HS-5 (cell line): ENCODE measurements at places on chromosomes 5 and 9.

GRCh38 chr9:33475357-33475756, 1.6 kb upstream of the NOL6 start:
- no peak for DNase-seq

- DNase-seq: no peak
These were observed 141.9 kb upstream of the IER5L start for GRCh38 chr9:129319938-129320481.

DNA sequence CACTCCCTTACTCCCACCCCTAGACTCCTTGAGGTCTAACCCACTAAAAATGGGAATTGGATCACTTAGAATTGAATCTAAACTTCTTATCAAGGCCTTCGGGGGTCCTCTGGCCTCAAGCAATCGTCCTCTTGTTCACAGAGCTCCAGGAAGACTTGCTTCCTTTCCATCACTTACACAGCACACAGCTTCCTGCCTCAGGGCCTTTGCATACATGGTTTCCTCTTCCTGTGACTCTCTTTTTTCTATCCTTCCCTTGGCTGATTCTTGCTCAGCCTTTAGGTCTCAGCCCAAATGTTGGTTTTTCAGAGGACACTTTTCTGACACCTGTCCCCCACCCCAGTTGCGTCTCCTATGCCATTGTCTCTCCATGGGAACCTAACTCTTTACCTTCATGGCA, 50.0 kb upstream of the ALDH1B1 start:
- DNase-seq: no peak

DNA sequence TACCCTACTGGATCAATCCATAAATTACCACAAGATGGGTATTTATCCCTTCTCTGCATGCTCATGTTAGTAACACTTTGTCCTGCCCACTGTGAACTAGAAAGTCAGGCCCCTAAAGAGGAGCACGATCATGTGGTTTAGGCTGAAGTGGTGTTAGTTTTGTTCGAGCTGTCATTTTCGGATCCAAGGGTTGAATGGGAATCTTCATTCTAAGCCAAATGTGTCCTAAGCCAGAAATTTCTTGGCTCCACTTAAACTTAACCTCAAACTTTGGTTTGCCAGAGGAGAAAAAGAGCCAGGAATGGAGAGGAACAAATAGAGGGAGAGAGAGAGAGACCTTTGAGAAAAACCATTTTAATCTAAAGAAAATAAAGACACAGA, 837.7 kb upstream of the ZNF608 start:
- DNase-seq: no peak

GRCh38 chr9:132006677-132007370, 72.8 kb downstream of the MED27 start:
- no peak for DNase-seq

DNA sequence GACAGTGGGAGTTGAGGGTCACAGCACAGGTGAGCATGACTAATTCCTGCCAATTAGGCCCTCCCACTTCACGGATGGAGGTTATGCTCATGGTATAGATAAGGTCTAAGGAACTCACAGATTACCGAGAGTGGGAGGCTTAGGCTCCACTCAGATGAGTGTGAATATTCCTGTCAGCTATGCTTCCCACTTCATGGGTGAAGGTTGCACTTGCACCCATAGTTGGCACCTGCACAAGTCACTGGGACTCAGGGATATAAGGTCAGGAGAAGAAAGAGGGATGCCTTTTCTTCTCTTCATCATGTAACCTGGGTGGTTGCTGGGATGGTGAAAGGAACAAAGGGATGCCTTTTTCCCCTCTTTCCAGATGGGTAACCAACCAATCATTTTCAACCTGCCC, 264.9 kb upstream of the TNC start:
- DNase-seq: no peak

DNA sequence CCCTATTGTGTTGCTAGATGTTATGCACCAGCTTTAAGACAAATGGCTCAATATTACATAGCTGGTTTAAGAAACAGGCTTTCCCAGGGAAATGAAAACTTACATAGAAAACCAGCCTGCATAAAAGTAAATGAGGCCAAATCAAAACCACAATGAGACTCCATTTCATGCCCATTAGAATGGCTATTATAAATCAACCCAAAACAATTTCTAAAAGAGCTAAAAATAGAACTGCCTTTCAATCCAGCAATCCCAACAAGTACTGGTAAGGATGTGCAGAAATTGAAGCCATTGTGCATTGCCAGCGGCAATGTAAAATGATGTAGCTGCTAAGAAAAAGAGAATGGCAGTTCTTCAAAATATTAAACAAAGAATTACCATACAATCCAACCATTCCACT, 1170.0 kb upstream of the CDH9 start:
- no peak for DNase-seq

- DNase-seq: no peak
These were observed 73.2 kb downstream of the FGF1 start for GRCh38 chr5:142612494-142613270.

- DNase-seq: no peak
These were observed 92.1 kb upstream of the PHYKPL start for GRCh38 chr5:178324481-178325310.

- no peak for DNase-seq
These were observed 66.8 kb downstream of the PALM2AKAP2 start for GRCh38 chr9:109846776-109847175.

- no peak for DNase-seq
These were observed 24.3 kb upstream of the ERBIN start for GRCh38 chr5:65902104-65902503.

DNA sequence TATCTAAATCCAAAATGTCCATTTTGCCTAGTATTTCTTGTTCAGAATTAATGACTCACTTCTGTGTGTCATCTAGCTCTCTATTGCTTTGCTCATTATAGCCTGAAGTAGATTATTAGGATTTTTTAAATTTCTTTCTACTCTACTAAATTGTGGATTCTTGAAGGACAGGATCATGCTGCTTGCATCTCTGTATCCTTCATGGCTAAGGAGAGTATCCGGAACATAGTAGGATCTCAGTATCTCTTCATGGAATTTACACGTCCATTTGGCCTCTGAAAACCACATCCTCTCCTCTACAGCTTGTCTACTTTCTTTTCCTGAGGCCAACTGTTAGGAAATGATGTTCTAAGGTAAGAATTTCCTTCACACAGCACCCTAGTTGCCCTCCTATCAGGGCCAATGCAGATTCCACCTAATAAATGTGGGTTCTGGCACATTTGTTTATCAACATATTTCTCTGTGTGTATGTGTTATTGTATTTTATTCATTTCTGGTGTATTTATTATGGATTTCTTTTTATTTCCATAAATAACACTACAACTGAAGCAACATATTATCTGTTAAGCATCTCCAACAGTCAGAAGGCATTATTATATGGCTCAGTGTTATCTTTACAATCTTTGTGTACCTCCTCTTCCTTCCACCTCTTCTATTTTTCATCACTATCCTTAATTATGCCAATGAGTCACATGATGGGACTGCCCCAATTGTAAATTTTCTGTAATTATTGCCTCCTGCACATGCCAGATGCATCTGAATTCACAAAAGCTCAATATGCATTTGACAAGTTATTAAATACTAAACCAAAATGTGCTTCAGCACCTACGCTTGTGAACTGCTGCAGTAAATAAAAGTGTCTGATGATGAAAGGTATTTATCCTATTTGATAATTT, 557.8 kb upstream of the TLE4 start:
- no peak for DNase-seq

DNA sequence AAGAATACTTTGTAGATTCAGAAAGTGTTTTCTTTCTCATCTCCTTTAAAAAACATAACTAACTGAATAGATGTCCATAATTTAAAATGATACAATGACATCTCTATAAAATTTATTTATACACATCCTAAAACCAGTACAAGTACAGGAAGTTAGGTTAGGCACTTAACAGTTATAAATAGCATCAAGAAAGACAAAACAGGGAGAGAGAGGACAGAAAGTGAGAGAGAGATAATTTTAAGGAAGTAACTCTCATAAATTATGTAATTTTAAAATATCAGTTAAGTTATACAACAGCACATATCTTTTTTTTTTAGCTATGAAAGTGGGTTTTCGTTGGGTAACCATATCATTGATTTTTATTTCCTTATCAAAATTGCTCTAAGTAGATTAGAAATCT, 1068.6 kb downstream of the TAF11L14 start:
- DNase-seq: no peak

GRCh38 chr9:5557606-5558587, 47.6 kb downstream of the PDCD1LG2 start:
- DNase-seq: no peak

- DNase-seq: no peak
These were observed 479.2 kb upstream of the TUSC1 start for GRCh38 chr9:26157411-26157810.

GRCh38 chr9:14275331-14275730, 38.6 kb downstream of the NFIB start:
- no peak for DNase-seq

GRCh38 chr5:53537711-53538110, 22.7 kb upstream of the NDUFS4 start:
- DNase-seq: no peak

GRCh38 chr5:6544561-6544935, 88.3 kb downstream of the NSUN2 start:
- DNase-seq: no peak

- DNase-seq: no peak
These were observed 92.2 kb upstream of the IL33 start for GRCh38 chr9:6123416-6123815.

DNA sequence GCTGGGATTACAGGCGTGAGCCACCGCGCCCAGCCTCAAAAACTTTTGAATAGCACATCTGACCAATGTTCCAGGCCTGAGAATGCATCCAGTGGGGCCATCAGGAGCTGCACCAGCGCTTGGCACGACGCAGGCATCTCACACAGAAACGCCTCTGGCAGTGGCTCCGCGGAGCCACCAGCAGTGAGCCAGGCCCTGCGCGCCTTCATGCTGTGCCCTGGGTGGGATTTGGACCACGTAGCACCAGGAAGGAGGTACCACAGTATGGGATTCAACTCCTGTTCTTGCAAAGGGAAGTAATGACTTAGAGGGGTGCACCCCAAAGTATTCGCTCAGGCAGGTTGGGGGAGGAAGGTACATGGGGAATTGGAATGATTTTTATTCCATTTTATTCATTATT, 3.0 kb downstream of the CCDC187 start:
- no peak for DNase-seq

GRCh38 chr5:135005076-135005475, 29.0 kb downstream of the PITX1 start:
- no peak for DNase-seq

GRCh38 chr5:122656160-122656559, 118.7 kb upstream of the SNX2 start:
- DNase-seq: no peak

GRCh38 chr9:77523891-77524290, 124.2 kb downstream of the GNA14 start:
- no peak for DNase-seq

GRCh38 chr5:95347506-95348120, 43.6 kb upstream of the FAM81B start:
- no peak for DNase-seq
